ENCODE measurements at places on chromosomes 16 and 17. TPM values are rescaled to one million over a fixed set of nuclear protein-coding genes. Genes with fewer than 3 reads are reported as not detected.

DNA sequence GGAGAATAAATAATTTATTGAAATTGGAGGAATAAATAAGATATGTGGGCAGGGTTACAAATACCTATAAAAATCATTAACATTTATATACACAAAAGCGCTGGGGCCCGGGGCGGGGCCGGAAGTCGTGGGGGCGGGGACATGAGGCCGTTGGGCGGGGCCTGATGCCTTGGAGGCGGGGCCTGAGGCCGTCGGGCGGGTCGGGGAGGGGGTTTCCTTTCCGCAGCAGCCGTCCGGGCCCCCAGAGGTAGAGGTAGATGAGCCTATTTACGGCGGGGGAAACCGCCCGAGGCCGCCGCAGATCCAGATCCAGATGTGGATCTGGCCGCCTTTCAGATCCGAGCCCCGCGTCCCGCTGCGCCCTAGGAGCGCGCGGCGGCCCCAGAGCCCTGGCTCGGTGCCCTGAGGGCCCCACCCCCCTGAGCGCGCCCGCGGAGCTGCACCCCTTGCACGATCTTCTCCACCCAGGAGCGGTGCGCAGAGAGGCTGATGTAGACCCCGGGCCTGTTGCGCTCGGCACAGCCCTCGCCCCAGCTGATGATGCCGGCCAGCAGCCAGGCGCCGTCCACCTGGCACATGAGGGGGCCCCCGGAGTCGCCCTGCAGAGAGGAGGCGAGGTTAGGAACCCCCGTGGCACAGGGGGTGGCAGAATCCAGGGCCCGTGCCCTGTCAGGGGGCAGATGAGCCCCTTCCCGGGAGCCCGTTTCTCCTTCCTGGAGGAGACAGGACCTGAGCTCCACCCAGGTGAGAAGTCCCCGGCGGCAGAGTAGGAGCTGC, 5.1 kb downstream of the PRSS22 start:
- no peaks in the 10 kb centered on the region for H3K36me3 ChIP-seq
- DNase-seq = no peak
- H3K4me1 ChIP-seq = peaks cover 1% of the 10 kb centered on the region

DNA sequence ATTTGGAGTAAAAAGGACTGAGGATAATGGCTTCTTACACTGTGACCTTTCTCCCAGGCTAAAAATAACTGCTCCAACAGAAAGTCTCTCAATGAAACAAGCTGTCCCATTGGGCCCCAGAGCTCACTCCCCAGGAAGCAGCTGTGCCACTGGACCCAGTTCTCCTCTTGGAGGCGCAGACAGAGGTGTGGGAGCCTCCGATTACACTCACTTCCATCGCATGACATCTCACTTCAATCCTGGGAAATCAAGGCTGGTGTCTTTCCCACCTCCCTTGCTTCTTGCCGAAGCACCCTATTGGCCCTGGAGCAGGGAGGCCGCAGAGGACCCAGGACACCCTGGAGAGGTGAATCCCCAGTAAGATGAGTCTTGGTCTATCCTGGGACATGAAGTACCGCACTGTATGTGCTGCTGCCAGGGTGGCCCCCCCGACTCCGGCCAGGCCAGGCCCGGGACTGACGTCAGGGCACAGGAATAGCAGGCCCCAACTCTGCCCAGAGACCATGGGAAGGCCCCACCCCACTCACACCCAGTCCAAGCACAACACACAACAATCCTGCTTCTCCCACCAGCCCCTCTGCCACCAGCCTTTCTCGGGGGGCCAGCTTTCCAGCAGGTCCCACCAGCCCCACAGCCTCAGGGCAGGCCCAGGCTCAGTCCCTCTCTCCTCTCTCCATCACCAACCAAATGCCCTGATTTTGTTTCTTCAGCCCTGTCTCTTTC, 29.5 kb downstream of the SRL start:
- H3K27me3 ChIP-seq = no peaks in the 10 kb centered on the region
- no peak overlapping the region for H3K27ac ChIP-seq
- H3K4me3 ChIP-seq = no peak overlapping the region

GRCh38 chr17:76686538-76687297, 24.0 kb downstream of the MXRA7 start:
- no peak for DNase-seq
- peaks cover 13% of the 10 kb centered on the region for H3K4me1 ChIP-seq

DNA sequence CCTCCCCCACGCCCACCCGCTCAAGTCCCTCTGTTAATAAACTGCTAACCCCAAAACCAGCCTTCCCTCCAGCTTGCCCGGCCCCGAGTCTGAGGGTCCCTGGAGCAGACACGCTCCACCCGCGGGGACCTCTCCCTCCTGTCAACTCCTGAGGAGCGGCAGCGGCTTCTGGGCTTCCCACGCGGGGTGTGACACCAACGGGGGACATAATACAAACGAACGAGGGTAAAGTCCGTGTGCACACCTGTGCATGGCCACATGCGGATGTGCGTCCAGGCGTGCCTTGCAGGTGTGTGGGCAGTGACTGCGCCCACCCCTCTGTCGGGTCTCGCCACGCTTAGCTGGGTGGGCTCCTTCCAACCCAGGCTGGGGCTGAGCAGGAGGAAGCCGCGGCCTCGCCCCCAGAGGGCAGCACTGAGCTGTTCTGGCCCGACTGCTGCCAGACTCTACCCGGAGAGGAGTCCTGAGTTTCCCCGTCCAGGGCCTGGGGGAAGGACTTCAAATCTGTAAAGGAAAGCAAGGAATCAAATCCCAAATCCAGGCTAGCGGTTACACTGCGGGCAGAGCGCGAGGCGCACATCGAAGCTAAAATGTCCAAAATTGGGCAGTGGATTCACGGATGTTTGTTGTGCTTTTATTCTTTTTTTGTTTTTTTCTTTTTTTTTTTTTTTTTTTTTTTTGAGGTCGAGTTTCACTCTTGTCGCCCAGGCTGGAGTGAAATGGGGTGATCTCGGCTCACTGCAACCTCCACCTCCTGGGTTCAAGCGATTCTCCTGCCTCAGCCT, 24.2 kb upstream of the KRT17 start:
- H3K27ac ChIP-seq = peak overlapping the region; percentile 49
- H3K4me1 ChIP-seq = peaks cover 13% of the 10 kb centered on the region
- H3K36me3 ChIP-seq = no peaks in the 10 kb centered on the region
- DNase-seq = peak; percentile 77
- no peaks in the 10 kb centered on the region for H3K27me3 ChIP-seq
- peak overlapping the region; percentile 76 for H3K4me3 ChIP-seq

Gene CYLD
- polyA plus RNA-seq = 255 TPM

- no peak for DNase-seq
- no peaks in the 10 kb centered on the region for H3K36me3 ChIP-seq
- H3K4me3 ChIP-seq = no peak overlapping the region
- no peak overlapping the region for H3K27ac ChIP-seq
Observed at GRCh38 chr17:67311575-67311974, 54.8 kb downstream of the PSMD12 start.

GRCh38 chr17:72399608-72400487, 279.0 kb downstream of the SOX9 start:
- no peaks in the 10 kb centered on the region for H3K4me1 ChIP-seq
- no peak overlapping the region for H3K4me3 ChIP-seq
- no peak overlapping the region for H3K27ac ChIP-seq
- no peaks in the 10 kb centered on the region for H3K27me3 ChIP-seq
- no peaks in the 10 kb centered on the region for H3K36me3 ChIP-seq

DNA sequence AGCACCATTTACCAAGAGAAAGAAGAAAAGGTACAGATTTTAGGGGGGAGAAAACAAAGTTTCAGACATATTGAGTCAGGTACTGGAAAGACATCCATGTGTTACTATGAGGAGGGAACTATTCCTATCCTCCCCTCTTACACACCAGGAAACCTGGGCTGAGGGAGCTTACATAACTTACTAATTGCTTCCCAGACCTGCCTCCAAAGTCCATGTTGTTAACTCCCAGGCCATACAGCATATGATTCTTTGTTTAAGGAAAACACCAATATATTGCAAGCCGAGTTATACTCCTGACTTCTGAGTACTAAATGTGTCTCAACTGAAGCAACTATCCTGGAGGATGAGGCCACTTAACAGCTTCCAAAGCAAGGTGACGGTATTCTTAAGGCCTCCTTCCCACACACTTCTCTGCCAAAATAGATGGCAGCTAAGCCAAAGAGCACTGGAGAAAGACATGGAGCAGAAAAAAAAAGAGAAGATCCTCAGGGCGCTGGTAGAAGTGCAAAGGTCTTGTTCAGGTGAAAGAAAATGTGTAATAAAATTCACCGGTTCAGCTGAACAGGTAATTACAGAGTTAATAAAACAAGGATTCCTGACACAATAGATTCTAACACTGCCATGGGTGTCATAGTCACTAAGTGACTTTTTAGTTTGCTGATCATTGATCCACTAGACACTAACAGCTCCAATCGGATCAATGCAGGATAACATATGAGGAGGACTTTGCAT, 151.1 kb downstream of the SKAP1 start:
- no peaks in the 10 kb centered on the region for H3K4me1 ChIP-seq
- no peaks in the 10 kb centered on the region for H3K27me3 ChIP-seq
- H3K4me3 ChIP-seq = no peak overlapping the region
- no peak for DNase-seq
- peaks cover 3% of the 10 kb centered on the region for H3K36me3 ChIP-seq
- H3K27ac ChIP-seq = no peak overlapping the region

- no peak overlapping the region for H3K27ac ChIP-seq
- DNase-seq = no peak
- H3K4me1 ChIP-seq = no peaks in the 10 kb centered on the region
- no peak overlapping the region for H3K4me3 ChIP-seq
- no peaks in the 10 kb centered on the region for H3K27me3 ChIP-seq
Observed at GRCh38 chr16:78363843-78364555, 264.5 kb downstream of the WWOX start.

Gene RASD1
- polyA plus RNA-seq = 0.38 TPM

DNA sequence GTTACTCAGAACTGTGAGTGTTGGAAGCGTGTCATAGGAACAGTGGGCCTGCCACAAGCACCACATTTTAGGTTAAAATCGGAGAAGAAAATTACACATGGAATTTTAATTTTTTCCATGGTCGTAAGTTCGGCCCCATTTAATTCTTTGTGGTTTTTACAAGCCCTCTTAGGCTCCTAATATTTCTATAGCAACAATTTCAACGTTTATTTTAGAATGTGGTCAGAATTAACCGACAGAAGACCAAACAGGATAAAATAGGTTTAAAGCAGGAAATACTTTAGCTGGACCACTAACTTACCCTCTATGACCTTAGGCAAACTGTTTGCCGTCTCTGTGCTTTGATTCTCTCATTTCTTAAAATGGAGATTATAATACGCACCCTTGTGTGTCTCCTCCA, 69.9 kb downstream of the FTO start:
- peaks cover 5% of the 10 kb centered on the region for H3K4me1 ChIP-seq
- H3K27ac ChIP-seq = no peak overlapping the region
- no peak for DNase-seq

Measured in CD4-positive, alpha-beta memory T cell (primary cell).